ENCODE measurements at places on chromosomes 16 and 17.

GRCh38 chr17:21242026-21242697, 11.0 kb downstream of the NATD1 start:
- DNase-seq: no peak

- DNase-seq: no peak
These were observed 59.8 kb downstream of the PGS1 start for GRCh38 chr17:78438271-78438691.

GRCh38 chr16:19804538-19805323, 79.9 kb downstream of the GPRC5B start:
- no peak for DNase-seq

GRCh38 chr17:46788796-46789195, 29.7 kb downstream of the WNT3 start:
- no peak for DNase-seq

- DNase-seq: peak; percentile 59
These were observed 8.5 kb upstream of the SIAH1 start for GRCh38 chr16:48393485-48394354.

GRCh38 chr17:76077584-76078110, 1.3 kb upstream of the ZACN start:
- no peak for DNase-seq

- DNase-seq: no peak
These were observed 2.1 kb downstream of the SLC2A4 start for GRCh38 chr17:7283471-7284216.

DNA sequence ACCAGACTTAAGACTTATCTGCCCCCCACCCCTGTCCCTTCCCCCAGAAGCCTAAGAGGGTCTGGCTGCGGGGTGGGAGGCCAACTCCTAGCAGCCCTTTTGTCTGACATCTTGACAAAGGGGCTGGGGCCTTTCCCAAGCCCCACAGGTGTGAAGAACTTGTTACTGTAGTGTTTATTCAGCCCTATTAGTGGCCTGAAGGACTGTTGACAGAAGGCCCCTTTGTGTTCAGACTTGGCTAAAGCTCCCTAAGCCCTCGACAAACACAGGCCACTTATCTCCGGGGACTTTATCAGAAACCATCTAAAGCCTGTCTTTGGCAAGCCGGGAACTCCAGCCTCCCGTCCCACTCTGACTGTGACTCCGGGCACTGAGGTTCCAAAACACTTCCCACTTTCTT, 129.8 kb downstream of the NTN1 start:
- no peak for DNase-seq

- DNase-seq: no peak
These were observed 23.0 kb upstream of the TMEM132E start for GRCh38 chr17:34556384-34556783.

DNA sequence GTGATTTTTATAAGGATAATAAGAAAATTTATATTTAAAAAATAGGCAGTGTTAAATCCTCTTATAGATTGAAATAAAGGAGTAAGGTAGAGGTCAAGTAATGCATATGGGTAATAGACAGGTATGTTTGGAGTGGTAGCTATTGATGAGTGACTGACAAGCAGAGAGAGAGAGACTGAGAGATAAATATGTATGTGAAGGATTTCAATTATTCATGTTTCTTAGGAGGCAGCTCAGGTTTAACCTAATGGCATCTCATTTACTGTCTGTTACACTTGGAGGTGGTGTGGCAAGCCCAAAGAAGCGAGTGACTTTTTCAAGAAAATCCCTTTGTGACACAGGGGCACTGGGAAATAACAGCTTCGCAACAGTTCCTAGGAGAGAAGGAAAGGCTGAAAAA, 120.2 kb downstream of the KIF2B start:
- DNase-seq: no peak

DNA sequence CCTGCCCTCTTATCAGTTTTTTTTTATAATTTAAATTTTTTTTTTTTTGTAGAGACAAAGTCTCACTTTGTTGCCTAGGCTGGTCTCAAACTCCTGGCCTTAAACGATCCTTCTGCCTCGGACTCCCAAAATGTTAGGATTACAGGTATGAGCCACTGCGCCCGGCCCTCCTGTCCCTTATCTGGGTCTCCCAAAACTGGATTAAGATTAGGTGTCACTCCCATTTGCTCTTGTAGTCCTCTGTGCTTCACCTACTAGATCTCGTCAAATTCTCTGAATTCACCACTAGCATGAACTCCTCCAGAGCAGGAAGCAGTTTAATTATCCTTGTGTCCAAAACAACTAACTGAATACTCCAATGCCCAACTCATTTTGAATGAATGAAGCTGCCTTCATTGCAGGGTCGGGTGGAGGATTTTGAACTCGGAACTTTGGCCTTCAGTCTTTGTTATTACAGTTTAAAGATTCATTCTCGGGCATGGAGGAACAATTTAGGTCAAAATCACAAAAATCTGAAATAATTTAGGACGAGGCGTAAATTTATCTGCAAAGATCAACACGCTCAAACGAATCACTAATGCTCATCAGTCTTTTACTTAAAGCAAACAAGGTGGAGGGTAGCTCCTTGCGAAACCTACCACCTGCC, 802 bp upstream of the ATXN2L start:
- DNase-seq: no peak

DNA sequence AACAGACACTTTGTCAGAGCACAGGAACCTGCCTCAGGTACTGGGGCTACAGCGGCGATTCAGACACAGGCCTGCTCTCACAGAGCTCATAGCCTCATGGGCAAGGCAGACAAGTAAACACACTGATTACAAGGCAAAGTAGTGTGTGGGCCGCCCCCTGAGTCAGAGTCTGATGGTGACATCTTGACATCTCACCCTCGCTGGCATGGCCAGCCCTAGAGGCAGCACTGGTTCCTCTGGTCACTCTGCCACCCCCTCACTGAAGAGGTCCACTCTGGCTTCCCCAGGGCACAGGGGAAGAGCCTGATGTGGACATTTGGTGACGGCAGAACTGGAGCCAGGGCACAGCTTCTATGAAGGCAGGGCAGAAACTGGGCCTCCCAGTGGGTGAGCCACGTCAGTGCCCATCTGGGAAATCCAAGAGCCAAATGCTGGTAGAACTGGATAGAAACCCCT, 32.9 kb upstream of the TOB1 start:
- DNase-seq: no peak

DNA sequence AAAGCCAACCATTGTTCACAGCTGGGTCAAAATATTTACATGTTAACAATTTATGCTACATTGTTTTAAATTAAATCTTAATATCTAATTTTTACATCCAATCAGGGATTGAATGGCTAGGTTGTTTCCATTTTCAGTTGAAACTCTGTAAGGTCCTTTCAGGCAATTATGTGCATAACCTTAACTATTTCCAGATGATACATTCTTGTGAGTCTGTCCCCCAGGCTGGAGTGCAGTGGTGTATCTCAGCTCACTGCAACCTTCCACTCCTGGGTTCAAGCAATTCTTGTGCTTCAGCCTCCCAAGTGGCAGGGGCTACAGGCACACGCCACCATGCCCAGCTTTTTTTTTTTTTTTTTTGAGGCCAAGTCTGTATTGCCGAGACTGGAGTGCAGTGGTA, 10.4 kb downstream of the CDC42EP4 start:
- DNase-seq: no peak

GRCh38 chr17:21512307-21513011, 136.3 kb downstream of the KCNJ12 start:
- no peak for DNase-seq

- DNase-seq: no peak
These were observed 16.2 kb downstream of the CHST4 start for GRCh38 chr16:71542377-71542776.

GRCh38 chr16:648071-648780, 939 bp upstream of the WDR90 start:
- no peak for DNase-seq

DNA sequence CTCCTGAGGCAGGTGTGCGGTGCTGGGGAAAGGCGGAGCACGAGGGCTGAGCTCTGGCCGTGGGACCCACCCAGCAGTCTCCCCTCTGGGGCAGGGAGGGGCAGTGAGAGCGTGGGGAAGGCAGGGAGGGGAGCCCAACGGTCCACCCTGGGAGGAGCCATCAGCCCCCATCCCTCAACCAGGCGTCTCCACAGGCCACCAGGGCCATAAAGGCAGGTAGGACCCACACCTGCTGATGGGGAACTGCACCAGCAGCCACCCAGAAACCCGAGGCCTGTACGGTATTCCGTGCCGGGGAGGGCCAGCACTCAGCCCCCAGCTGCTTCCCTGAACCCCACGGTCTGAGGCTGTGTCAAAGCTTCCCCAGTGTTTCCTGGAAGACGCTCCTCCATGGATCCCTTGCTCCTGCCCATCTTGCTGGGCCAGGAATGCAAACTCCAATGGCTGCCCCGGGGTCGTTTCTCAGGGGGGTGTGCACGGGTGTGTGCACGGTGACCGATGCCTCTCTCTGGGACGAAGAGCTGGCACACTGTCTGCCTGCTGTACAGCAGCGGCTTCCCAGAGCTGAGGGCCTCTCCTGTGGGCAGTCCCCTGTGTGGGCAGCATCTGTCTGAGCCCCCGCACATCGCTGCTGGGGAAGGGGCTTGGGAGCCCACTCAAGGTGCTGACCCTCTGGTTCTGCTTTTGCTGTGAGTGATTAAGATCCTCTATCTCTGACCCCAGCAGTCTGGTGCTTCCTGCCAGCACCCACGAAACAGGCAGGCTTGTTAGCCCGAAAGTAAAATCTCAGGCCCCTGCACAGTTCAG, 17.2 kb upstream of the METRNL start:
- no peak for DNase-seq

- DNase-seq: no peak
These were observed 35.5 kb downstream of the DNAH17 start for GRCh38 chr17:78541488-78542206.

- no peak for DNase-seq
These were observed 961 bp downstream of the AMFR start for GRCh38 chr16:56424404-56424764.

DNA sequence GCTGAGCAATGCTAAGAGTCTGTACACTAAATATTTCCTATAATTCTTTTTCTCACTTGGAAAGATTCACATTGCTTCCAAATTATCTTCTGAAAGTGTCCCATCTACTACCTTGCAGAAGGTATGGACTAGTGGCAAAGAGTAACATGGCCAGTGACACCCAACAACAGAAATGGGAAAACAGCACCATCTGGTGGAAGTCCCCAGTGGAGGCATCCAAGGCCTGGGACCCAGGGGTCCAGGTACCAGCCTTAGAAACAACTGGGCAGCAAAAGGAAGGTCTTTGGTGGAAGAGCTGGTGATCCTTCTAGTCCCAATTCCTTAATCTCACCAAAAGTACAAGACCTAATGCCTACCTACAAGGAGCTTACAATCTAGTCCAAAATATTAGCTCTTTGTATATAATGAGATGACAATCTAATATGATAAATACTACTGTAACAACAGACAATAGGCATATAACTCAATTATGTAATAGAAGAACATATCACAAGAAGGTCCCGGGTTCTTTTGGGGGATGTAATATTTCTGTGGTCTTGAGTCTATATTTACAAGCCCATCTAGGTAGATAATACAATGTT, 55.3 kb downstream of the SKAP1 start:
- DNase-seq: no peak

GRCh38 chr16:2244926-2245795, 6.2 kb downstream of the ECI1 start:
- no peak for DNase-seq

DNA sequence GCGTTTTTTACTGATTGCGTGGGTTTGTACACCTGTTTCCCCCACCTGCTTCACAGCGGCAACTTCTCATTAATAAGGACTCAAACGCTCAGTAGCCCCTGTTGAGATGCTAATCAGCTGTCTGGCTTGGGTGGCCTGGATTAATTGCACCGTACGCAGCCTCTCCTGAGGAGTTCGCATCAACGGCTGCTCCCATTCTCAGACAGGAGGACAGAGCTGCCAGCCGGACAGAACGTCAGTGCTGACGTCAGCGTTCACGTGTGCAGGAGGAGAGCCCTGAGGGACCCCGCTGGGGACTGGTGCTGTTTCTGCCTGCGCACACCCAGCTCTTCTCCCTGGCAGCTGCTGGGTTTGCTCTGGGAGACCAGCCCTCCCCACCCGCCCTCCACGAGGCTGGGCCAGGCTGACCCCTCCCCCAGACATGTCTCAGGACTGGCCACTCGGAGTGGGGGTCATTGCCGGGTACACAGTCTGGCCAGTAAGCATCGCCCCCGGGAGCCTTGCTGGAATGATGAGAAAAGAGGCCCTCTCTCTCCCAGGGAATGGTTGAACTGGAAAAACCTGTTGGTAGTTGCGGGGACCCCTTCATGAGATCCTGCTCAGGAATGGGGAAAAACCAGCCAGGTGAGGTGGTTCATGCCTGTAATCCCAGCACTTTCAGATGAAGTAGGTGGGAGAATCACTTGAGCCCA, 5.7 kb upstream of the BANP start:
- DNase-seq: no peak

DNA sequence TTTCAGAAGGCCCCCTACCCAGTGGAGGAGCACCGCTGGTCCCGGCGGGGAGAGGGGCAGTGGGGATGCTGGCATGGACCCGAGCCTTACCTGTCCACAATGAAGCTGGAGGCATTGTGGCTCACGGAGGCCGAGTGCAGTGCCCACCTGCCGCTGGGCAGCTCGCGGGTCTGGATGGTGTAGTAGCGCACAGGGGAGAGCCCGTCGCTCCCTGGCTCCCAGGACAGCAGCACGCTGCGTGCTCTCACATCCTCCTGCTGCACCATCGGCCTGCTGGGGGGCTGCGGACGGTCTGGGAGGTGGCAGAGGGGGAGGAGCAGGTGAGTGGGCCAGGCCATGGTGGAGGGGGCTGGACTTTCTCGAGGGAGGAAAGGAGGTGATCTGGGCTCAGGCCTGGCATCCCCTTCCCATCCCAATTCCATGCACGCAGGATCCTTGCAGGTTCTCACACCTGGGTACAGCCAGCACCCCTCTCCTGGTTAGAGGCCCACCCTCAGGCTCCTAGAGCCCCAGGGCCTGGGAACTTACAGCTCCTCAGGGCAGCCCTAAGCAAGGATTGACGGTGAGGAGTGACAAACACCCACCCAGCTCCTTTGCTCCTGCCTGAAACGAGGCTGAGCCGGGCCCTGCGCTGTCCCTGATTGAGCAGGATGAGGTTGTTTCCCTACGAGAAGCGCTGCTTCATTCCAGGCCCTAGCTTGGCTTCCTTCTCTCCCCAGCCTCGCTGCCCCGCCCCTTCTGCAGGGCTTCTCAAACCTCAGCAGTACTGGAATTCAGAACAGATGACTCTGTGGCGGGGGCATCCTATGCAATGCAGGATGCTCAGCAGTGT, 76.2 kb upstream of the CDC42EP4 start:
- DNase-seq: peak; percentile 18

- no peak for DNase-seq
These were observed 224.2 kb downstream of the PARN start for GRCh38 chr16:14405611-14406537.

Data from fibroblast of skin of left biceps (primary cell).